ENCODE measurements at places on chromosomes 2 and 18.

GRCh38 chr2:133753665-133754064, 185.4 kb upstream of the NCKAP5 start:
- no peak for DNase-seq

GRCh38 chr18:30527226-30527625, 515.3 kb downstream of the DSC3 start:
- peak; percentile 1 for DNase-seq

DNA sequence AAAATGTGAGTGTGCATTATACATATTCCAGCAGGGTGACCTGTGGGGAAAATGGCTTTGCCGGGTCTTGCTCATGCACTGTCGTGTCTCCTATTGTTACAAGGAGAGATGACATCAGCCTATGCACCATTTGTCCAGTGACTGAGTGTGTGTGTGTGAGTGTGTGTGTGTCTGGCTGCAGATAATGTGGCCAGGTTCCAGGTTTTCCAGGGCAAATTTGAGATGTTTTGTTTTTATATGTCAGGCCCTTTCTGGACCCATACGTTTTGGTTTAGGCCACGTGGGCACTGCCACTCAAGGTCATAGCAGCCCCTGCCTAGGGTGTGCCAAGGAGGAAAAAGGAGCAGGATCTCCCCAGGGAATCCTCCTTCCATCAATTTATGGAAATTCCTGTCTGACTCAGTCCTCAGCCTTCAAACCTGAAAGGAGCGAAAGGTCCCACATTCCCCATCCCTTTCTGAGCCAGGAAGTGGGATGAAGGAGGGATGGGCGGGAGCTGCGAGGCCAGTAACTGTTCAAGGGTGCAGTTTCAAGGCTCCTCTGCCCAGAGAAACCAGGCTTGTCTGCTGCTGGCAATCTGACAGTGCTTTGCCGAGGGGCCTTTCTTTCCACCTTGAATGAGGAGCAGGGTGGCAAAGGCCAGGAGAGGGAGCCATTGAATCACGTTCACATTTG, 93.0 kb upstream of the SMAD2 start:
- DNase-seq = peak; percentile 41

GRCh38 chr2:137237055-137237454, 471.7 kb downstream of the THSD7B start:
- no peak for DNase-seq

DNA sequence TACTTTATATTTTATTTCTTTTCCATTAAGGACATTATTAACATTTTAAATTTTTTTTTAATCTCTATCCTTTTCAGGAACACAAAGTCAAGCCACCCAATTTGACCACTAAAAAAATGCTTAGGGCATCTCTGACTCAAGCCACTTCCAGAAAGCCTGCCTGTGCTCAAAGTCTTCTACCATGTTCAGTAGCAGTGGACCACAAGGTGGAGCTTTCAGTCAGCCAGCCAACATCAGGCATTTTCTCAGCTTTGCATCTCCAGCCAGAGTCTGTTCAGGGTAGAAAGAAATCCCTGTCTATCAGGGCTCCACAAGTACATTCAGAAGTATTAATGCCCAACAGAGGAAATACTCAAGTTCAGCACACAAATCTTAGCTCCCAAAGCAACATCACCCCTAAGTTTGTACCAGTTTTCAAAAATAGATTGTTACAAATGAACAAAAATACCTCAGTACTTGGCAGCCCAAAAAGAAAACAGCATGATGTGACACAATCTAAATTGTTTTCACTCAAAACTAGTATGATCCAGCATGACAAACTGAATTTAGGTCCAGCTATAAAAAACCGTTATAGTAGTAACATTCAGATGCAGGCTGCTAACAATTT, 37.6 kb downstream of the C18orf63 start:
- peak; percentile 56 for DNase-seq

DNA sequence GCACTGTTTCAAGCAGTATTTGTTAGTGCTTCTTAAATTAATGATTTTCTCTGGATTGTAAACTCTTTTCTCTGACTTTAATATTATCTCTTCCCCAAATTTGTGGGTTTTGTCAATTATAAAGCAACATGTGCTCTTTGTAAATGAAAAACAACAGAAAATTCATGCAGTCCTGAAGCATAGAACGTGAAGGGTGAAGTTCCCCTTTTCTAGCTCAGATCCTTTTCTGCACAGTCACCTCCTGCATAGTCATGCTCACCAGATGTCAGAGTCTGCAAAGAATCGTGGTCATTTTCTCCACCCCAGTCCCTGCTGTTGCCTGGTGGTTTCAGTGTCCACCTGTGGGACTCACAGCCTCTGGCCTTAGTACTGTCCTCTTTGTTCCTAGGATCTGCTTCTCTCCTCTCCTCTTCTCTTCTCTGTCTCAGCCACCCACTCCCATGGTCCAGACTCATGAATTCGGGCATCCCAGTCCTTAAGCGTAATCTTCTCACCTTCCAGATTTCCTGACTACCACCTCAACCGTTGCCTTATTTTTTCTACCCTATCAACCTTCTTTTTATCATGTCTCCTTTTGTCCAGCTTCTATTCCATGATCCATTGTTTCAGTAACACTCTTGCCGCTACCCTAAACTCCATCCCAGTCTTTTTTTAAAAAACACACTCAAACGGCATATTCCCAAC, 229.1 kb downstream of the RTP5 start:
- DNase-seq = no peak

DNA sequence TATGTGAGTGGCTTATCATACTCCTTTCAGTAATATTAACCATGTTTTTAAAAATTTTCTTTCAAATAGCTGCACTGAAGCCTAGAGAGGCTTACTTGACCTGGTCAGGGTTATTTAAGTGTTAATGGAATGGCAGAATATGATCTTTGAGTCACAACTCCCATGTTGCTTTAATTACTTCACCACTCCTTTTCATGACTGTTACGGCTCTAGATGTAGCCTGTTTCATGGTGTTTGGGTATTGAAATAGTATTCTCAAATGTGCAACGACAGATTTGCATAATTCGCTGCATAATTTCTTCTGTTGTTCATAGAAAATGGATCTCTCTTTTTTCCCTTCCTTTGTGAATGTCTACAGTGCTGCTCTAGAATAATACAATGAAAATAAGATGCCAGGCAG, 51.6 kb upstream of the PLA2R1 start:
- no peak for DNase-seq

All from COLO829 (cell line).